Glutamatergic neuron (in vitro differentiated cells): ENCODE measurements at places on chromosomes 7 and 10. TPM values are rescaled to one million over a fixed set of nuclear protein-coding genes. Genes with fewer than 3 reads are reported as not detected.
A peak's percentile ranks its signal among the peaks of the same experiment; 100 is the strongest.

DNA sequence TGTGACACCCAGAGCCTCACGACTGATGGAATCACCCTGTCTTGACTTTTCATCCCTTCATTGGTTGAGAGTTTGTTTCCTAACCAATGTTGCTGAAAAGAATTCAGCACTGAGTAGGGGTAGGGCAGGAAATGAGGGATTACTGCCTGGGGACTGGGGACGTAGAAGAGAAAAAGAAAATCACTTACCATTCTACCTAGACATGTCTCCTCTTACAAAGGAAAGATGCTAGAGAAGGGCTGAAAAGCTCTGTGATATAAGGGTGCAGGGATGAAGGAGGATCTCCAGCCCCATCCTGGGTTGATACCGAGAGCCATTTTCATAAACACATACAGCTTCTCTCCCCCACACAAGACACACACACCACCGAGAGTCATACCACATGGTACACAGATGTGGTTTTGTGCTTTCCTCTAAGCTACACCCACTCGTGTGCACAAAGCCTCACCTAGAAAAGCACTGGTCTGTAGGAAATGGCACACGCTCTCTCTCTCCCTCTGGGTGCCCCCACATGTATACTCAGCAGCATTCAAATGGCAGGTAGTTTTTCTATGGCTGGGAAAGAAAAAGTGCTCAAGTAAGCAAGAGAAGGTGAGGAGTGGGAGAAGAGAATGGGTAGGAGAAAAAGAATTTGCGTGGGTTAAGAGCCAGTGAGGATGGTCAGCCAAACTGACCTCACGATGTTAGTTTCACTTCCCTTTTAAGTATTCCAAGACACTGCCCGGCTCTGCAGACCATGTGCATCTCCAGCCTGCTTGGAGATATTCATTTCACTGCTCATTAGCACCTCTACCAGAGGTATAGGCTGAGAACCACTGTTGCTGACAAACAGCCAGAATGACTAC lies 85.8 kb downstream of the CALD1 start:
- DNase-seq, result no peak

- no peak for DNase-seq
Measured at GRCh38 chr10:33655165-33655815, 320.8 kb upstream of the NRP1 start.

DNA sequence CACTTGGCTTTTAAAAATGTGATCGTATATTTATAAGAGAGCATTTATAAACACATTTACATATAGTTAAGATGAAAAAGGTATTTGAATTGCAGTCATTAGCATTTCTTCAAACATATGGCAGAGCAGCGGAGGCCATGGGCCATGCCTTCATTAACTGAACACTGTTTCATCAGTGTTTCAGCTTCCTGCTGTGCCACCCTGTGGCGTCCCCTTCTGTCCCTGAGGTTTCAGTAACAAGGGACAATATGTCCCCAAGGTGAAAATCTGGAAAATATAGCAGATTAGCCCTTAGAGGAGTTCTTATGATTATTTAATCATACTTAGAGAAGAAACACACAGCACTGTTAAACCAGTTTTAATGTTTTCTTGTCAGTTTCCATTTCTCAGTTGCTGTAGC lies 577.8 kb downstream of the ETV1 start:
- DNase-seq, result peak; percentile 28

GRCh38 chr7:124310934-124311390 lies 278.1 kb upstream of the TMEM229A start:
- DNase-seq, result no peak

GRCh38 chr10:133394801-133395221 lies 854 bp downstream of the MTG1 start:
- DNase-seq, result no peak

DNA sequence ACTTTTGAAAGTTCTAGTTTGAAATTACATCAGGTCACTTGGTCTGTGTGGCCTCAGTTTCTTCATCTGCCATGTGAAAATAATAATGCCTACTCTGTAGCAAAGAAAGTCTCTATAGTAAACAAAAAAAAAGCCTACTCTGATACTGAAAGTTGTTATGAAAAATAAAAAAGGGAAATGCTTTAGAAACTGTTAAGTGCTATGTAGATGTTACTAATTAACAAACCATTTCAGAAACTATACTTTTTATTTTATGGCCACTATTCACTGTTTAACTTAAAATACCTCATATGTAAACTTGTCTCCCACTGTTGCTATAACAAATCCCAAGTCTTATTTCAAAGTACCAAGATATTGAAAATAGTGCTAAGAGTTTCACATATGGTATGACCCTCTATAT lies 50.6 kb downstream of the CFTR start:
- no peak for DNase-seq

DNA sequence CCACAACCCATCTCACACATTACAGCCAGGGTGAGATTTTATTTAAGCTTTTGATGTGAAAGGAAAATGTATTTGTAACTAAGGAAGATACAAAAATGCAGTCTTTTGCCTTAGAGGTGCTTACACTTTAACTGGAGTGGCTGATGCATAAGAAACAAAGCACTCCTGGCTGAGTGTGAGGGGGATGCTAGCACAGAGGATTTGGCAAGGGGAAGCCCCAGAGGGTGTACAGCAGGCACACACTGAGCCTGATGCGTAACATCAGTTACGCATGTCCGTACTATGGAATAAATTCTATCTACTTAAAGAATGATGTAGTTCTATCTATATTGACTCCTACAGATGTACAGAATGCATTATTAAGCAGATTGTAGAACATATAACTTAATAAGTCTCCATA lies 17.8 kb downstream of the GIMAP8 start:
- no peak for DNase-seq

DNA sequence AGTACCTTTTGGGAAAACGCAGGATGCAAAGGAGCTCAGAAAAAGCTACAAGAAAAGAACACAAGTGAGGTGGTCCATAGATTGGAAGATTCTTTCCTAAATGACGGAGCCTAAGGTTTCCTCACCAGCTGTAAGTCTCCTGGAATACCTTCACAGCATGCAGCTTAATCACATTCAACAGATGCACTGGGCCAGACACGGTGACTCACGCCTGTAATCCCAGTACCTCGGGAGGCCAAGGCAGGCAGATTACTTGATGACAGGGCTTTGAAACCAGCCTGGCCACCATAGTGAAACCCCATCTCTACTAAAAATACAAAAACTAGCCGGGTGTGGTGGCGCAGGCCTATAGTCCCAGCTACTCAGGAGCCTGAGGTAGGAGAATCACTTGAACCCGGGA lies 228.7 kb downstream of the FRMD4A start:
- DNase-seq, result no peak

DNA sequence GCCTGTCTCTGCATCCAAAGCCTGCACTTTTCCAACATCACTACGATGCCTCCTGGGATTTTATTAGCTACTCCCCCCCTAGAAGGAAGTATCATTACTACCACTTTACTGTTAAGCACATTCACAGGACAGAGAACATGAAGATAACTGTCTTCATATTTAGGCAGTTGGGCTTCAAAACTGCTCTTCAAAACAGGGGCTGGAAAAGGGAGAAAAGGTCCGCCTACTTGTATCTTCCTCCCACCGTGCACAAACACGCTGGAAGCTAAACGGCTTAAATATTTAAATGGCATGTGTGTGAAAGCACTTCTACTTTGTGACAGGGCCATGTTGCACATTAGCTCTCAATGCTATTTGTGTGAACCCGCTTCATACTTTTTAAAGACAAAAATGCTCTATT lies 999 bp downstream of the ITIH5 start:
- no peak for DNase-seq

DNA sequence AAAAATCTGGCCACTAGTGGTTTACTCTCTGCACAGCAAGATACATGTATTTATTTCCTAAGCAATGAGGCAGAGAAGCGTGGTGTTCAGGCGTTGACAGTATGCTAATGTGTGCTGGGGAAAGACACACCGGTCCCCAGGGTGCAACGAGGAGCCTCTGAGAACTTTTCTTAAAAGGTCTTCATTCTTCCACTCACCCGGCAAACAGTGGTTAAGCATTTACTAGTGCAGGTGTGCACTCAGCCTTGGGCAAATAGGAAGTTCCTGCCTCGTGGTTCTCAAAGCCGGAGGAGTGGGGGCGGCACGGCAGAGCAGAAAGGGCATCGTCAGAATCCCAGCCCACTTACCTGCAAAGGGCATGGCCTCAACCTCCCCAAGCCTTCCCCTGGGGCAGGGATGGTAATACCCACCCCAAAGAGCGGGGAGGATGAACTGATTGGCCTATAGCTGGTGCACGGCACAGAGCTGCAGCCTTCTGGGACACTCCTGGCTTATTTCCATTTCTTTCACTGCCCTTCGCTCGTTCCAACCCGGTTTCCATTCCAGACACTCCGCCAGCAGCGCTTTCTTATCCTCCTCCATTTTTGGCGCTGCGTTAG lies 184.3 kb upstream of the CTBP2 start:
- no peak for DNase-seq

DNA sequence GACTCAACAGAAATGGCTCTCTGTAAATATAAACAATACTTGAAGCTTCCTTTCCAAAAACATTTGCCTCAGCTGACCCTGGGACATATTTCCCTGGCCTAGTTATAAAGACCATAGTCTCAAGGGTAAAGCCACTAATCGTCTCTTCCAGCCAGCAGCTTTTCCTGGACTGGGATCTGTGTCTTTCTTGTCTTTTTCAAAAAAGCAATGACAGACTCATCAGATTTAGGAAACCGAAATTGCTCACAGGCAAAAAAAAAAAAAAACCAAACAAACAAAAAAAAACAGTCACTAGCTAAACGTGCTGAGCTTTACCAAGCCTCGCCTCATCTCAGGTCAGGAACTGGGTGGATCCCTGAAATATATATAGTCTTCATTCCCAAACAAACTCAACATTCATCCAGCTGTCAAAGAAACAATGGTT lies 23.5 kb downstream of the STN1 start:
- no peak for DNase-seq

DNA sequence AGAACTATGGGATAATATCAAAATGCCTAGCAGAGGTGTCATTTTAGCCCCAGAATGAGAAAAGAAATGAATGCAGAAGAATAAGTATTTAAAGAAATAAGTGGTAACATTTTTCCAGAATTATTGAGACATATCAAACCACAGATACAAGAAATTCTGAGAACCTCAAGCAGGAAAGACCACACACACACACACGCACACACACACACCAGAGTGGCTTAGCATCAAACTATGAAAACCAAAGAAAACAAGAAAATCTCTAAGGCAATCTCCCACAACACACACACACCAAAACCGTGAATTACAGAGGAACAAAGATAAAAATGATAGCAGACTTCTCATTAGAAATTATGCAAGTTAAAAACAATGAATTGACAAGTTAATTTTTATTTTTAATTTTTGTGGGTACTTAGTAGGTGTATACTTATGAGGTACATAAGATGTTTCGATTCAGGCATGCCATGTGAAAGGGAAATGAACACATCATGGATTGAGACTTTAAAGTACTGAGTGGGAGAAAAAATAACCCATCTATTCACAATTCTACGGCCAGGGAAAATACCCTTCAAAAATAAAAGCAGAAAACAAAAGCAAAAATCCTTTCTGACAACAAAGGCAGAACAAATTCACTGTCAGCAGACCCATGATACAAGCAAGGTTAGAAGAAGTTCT lies 14.6 kb downstream of the PPIF start:
- no peak for DNase-seq

- DNase-seq, result no peak
Measured at GRCh38 chr7:111393011-111393754, 169.1 kb downstream of the IMMP2L start.

Gene CPED1
- not detected for total RNA-seq

Gene FFAR4
- total RNA-seq, result not detected

DNA sequence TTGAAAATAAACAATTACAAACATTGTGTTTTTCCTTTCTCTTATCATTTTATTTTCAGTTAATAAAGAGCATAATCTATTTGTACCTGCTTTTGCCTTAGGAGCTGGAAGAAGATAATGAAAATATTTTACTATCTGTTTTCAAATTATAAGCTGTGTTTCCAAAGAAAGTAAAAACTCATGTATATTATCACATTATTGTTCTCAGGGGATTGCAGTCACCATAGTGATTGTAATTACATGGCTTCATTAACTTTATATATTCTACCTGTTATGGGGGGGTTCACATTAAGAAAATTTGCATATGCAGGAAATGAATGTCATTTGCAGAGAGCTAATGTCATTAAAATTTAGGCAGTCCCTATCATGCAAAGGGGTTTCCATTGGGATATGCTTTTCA lies 542.3 kb downstream of the NXPH1 start:
- no peak for DNase-seq

DNA sequence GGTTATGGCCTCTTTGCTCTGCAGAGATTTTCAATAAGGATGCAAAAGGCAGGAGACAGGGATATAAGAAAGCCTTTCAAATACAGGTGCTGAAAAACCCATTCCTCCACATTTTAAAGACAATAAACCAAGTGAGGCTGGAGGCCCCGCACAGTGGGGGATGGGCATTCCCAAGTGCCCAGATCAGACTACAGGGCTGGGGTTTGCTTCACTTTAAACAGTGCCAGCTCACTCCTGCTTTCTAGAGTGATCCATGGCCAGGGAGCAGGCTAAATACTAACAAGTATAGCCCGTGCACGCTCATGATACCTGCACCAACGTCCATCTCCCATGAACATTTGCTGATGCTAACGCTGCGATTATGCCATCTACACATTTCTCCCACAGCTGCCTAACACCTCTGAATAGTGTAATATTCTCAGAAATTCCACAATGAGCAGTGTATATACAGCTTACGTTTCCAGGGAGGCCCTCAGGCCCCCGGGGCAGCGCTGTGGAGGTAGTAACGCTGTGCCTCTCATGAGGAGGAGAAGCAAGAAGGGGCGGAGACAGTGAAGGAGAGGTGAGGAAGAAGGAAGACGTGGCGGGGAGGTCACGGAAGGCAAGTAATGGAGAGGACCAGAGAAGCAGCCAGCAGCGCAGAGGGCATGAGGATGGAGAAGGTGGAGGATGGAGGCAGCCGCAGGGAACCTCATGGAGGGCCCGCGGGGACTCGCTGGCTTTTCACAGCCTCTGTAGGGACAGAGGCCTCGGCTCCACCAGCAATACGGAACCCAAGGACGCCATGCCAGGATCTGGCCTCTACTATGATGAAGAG lies 141.7 kb downstream of the USP6NL start:
- no peak for DNase-seq

DNA sequence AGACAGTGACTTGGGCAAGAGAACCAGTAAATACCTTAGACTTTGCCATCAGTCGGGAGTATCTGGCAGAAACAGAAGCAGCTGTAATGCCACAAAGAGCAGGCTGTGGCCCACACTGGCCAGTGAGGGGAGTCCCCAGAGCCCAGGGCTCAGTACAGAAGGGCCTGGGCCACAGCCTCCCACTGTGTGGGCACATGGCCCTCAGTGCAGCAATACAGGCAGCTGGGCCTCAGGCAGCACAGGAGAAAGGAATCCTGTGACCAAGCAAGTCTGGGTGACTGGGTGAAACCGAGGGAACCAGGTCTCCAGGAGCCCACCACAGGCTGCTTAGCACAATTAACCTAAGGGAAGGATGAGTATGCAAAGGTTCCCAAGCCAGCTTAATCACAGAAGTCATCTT lies 14.0 kb downstream of the WDR91 start:
- DNase-seq, result no peak

DNA sequence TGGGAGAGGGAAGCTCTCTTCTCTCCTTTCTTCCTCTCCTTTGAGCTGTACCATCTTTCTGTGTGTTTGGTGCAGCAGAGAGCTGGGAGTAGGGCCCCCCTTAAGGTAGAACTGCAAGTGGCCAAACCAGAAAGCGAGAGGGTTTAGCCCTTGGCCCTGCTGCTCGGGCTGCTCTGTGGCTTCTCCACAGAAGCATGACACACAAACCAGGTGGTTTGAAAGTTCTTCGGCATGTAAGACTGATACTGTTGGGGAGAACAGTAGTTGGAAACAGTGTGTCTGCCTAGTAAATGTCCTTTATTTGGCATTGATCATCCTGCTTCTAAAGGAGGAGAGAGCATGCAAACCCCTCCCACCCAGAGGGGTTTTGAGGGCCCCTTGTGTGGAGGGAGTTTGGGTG lies 277.8 kb downstream of the CELF2 start:
- DNase-seq, result no peak

Gene DNAH11
- total RNA-seq, result 0.22 TPM
